Activated naive CD4-positive, alpha-beta T cell treated with anti-CD3 and anti-CD28 coated beads for 36 hours (primary cell): ENCODE measurements at places on chromosomes 2 and 18. TPM values are rescaled to one million over a fixed set of nuclear protein-coding genes. Genes with fewer than 3 reads are reported as not detected.
A peak's percentile ranks its signal among the peaks of the same experiment; 100 is the strongest.

ACADL gene
- not detected for total RNA-seq

DNA sequence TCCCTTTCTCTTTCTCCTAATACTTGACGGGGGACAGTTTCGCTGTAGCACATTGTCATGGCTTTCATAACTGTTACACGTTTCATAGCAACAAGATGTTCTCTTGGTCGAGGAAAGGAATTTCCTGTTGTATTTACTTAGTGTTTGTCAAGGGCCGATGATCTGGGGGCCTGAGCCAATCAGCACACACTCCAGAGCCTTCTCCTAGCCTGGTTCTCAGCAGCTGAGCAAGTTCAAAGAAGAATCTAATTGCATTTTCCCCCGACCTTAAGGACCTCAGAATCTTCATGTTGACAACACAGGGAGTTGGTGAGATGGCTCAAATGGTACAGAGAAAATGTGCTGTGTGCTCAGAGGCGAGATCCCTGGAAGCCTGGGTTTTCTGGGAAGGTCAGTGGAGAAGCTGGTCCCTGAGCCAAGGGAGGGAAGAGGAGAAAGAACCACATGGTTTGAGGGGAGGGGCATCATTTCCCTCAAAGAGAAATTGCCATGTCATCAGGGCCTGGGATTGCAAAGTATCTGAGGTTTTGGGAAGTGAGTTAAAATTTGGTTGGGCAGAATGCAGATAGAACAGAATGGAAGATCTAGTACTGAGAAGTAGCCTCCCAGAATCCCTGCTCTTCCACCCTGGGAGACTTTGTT lies 76.9 kb upstream of the AGAP1 start:
- no peak for DNase-seq
- no peak overlapping the region for H3K27ac ChIP-seq
- H3K4me1 ChIP-seq: no peaks in the 10 kb centered on the region
- peaks cover 12% of the 10 kb centered on the region for H3K27me3 ChIP-seq

DNA sequence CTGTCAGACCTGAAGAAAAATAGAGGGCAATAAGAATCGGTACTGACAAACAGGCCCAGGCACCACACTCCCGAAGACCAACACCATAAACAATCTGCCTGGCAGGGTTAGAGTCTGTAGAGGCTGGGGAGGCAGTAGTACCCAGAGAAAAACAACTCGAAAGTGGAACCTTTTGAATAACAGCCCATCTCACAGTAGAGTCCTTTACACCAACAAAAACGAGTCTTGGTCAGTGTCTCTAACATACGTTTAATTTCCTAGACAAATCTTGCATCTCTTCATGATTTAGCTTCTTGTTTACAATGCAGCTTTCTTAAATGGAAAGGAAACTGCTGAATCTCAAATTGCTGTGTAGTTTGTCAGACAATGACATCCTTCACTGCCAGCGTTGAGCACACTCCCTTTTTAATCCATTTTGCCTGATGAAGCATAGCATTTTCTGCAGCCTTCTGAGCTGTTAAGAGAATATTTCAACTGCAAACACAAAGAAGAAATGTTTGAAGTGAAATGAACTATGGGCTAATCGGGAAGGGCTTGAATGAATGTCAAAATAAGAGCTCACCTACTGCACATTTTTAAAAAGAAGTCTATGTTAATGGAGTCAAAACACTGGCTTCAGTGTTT lies 73.1 kb upstream of the DSG1 start:
- H3K4me1 ChIP-seq: no peaks in the 10 kb centered on the region
- H3K36me3 ChIP-seq: no peaks in the 10 kb centered on the region
- H3K4me3 ChIP-seq: no peak overlapping the region
- H3K27me3 ChIP-seq: no peaks in the 10 kb centered on the region

GRCh38 chr18:55321265-55322177 lies 266.5 kb downstream of the TCF4 start:
- DNase-seq: peak; percentile 52
- H3K27ac ChIP-seq: no peak overlapping the region
- H3K4me3 ChIP-seq: peak overlapping the region; percentile 58
- peaks cover 50% of the 10 kb centered on the region for H3K27me3 ChIP-seq
- H3K36me3 ChIP-seq: no peaks in the 10 kb centered on the region

GRCh38 chr2:25879133-25879730 lies 945 bp upstream of the ASXL2 start:
- H3K36me3 ChIP-seq: peaks cover 3% of the 10 kb centered on the region
- no peaks in the 10 kb centered on the region for H3K27me3 ChIP-seq
- DNase-seq: no peak
- H3K27ac ChIP-seq: peak overlapping the region; percentile 96

DNA sequence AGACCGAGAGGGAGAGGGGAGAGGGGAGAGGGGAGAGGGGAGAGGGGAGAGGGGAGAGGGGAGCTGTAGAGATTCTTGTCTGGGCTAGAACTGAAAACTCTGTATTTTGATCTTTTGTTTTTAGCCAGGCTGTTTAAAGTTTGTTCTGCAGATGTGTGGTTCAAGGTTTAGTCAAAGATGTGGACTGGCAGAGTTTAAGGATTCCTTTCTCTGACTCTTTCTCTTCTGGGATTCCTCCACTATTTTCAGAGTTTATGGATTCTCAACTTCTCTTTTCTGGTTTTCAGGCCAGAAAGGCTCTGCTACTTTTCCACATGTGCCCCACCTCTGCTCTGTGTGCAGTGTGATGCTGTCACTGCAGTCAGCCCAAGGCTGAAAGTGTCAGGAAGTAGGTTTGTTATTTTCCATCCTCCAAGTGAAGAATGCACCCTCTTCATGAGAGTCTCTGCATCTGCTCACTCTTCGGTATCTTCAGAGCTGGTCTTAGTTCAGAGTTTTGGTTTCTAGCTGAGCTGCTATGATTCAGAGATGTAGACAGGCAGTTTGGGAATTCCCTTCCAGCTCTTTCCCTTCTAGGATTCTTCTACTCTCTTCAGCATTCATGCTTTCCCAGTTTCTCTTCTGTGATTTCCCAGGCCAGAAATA lies 130.9 kb upstream of the SMAD7 start:
- peaks cover 20% of the 10 kb centered on the region for H3K36me3 ChIP-seq
- H3K4me1 ChIP-seq: peaks cover 6% of the 10 kb centered on the region
- no peak overlapping the region for H3K4me3 ChIP-seq
- no peak for DNase-seq

LAMA1 gene
- total RNA-seq: not detected

DNA sequence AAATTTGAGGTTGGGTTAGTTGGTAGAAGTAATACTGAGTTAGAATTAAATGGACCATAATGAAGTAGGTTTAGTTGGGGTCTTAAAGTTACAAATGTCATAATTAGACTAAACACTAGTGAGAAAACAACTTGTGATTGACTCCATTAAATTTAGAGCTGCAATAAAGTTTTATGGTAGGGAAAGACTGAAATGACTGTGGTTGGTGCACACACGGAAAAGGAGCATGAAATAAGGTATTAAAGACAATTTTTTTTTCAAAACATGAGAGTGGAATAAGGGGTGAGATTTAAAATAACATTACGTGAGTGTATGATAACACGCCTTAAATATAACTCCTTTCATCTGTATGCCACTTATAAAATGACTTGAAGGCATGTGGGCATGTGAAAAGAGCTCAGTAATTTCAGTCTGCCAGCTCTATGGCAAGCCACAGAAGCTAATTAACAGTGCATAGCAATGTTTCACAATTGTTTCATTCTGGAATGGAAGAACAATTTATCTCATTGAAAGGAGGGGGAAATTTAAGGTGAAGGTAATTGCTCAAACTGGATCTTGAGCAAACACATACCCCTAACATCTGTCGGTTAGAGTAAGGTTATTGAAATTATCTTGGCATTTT lies 1.4 kb downstream of the FRZB start:
- no peak overlapping the region for H3K27ac ChIP-seq
- H3K27me3 ChIP-seq: peaks cover 64% of the 10 kb centered on the region
- H3K4me3 ChIP-seq: no peak overlapping the region
- peaks cover 18% of the 10 kb centered on the region for H3K4me1 ChIP-seq

DNA sequence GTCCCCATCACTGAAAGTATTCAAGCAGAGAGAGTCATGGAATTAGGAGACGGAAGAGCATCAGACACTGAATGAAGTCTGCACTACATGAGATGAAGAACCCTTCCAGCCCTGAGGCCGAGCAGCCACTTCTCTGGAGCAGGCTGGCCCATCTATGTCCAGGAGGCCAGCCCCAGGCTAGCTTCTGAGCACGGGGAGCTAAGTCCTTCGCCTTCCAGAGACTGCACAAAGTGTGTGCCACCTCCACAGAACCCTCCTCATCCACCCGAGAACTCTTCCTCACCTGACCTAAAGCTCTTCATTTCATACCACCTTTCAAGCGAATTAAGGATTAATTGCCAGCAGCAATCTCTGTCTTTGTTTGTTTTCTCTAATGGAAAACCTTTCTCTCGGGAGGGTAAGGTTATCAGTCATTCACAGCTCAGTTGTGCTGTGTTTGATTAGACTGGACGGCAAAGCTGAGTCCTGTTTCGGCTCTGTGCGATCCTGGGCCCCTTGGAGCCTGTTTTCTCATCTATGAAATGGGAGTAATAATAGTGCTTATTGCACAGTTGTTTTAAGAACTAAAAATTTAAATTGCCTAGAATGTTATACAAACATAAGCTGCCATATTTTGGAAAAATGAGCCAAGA lies 38.0 kb downstream of the SCTR start:
- H3K27me3 ChIP-seq: no peaks in the 10 kb centered on the region
- no peaks in the 10 kb centered on the region for H3K36me3 ChIP-seq
- no peaks in the 10 kb centered on the region for H3K4me1 ChIP-seq
- H3K4me3 ChIP-seq: no peak overlapping the region
- H3K27ac ChIP-seq: no peak overlapping the region
- no peak for DNase-seq

DNA sequence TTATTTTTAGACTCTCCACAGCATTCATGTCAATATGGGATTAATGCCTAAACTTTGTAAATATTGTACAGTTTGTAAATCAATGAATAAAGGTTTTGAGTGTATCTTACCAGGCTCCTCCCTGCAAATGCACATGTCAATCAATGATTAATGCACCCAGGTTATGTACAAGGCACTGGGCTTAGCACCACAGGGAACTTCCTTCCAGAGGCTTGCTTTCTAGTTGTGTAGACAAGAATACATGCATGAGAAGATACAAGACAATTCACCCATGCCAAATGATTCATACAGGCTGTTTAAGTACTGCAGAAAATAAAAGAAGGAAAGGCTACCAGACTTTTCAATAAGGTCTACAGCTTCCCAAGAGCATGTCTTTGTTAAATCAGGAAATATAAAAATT lies 114.1 kb downstream of the MMADHC start:
- H3K36me3 ChIP-seq: no peaks in the 10 kb centered on the region
- H3K4me3 ChIP-seq: no peak overlapping the region
- peaks cover 8% of the 10 kb centered on the region for H3K27me3 ChIP-seq

GRCh38 chr18:24657444-24657842 lies 197.0 kb downstream of the HRH4 start:
- H3K4me3 ChIP-seq: no peak overlapping the region
- no peak overlapping the region for H3K27ac ChIP-seq
- H3K4me1 ChIP-seq: peaks cover 18% of the 10 kb centered on the region
- DNase-seq: no peak
- H3K27me3 ChIP-seq: no peaks in the 10 kb centered on the region
- no peaks in the 10 kb centered on the region for H3K36me3 ChIP-seq

DNA sequence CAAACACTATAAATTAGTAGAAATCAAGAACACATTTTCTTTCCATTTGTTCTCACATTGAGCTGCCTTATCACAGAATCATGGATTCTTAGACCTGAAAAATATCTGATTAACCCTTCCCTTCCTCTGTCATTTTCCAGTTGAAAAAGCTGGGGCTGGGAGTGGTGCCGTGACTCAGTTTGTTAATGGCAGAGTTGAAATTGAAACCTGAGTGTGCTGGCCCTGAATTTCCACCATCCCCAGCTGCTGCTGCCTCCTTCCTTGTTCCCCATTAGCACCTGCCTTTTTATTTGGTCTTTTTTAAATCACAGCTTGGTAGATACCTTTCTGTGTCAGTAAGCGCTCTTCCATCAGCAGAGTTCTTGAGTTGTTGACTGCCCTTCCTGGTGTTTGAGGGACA lies 10.6 kb downstream of the FARP2 start:
- H3K4me3 ChIP-seq: no peak overlapping the region
- no peak overlapping the region for H3K27ac ChIP-seq
- peaks cover 4% of the 10 kb centered on the region for H3K4me1 ChIP-seq
- H3K36me3 ChIP-seq: no peaks in the 10 kb centered on the region

- no peak overlapping the region for H3K27ac ChIP-seq
- DNase-seq: no peak
- H3K4me3 ChIP-seq: no peak overlapping the region
- H3K27me3 ChIP-seq: no peaks in the 10 kb centered on the region
Measured at GRCh38 chr2:46632349-46632748, 153.0 kb downstream of the TMEM247 start.

DNA sequence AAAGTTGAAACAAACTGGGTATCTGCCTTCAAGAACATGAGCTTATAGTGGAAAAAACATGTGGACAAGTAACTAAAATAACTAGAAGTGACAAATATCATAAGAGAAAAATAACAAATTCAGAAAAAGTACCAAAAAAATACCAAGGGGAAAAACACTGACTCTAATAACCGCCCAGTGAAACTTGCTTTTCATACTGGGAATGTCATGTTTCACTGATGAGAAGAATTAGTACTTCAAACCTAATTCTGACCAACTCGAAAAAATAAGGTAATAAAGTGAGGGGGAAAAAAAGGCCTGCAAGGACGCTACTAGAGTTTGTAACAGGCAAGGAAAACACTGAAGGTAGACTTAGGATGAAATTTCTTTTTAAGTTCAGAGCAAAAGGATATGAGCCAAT lies 83.6 kb downstream of the RTTN start:
- no peak overlapping the region for H3K4me3 ChIP-seq
- no peaks in the 10 kb centered on the region for H3K27me3 ChIP-seq
- no peaks in the 10 kb centered on the region for H3K4me1 ChIP-seq
- H3K36me3 ChIP-seq: peaks cover 42% of the 10 kb centered on the region
- DNase-seq: no peak

DNA sequence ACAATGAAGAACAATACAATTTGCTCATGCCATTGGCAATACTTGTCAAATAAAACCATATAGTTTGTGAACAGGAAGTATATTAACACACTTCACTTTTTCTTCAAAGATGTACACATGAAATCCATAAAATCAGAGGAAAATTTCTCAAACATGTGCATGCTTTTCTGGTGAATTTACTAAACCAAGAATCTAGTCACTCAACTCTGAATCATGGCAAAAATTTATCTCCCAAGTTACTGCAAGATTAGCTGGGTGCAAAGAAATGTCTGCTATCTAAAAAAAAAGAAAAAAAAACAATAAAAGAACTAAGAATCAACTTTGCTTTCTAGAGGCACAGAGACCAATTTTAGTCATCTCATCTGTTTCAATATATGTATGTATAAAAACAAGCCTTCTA lies 419.2 kb downstream of the NR4A2 start:
- no peaks in the 10 kb centered on the region for H3K27me3 ChIP-seq
- H3K27ac ChIP-seq: no peak overlapping the region
- no peak for DNase-seq
- no peaks in the 10 kb centered on the region for H3K4me1 ChIP-seq
- H3K4me3 ChIP-seq: no peak overlapping the region
- H3K36me3 ChIP-seq: no peaks in the 10 kb centered on the region

DNA sequence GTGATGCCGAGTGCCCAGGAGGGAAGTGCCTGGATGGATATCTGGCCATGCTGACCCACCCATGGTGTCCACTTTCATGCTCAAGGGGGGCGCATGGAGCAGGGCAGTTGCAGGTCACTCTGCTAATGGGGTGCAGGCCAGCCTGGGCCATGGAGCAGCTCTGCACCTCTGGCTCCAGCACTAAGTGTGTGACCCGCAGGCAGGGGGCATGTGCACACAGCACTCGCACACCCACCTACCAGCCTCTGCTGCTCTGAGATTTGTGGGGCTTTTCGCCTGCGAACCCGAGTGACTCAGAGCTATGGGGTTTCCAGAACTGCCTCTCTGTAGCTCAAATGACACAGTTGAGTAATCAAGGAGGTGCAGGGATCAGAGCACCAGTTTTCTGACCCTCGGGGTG lies 66.2 kb downstream of the CYP26B1 start:
- DNase-seq: no peak
- H3K4me1 ChIP-seq: no peaks in the 10 kb centered on the region
- no peaks in the 10 kb centered on the region for H3K36me3 ChIP-seq
- H3K27me3 ChIP-seq: peaks cover 4% of the 10 kb centered on the region
- H3K4me3 ChIP-seq: no peak overlapping the region

DSG1 gene
- total RNA-seq: not detected
